ENCODE measurements at places on chromosomes 7 and 10.

DNA sequence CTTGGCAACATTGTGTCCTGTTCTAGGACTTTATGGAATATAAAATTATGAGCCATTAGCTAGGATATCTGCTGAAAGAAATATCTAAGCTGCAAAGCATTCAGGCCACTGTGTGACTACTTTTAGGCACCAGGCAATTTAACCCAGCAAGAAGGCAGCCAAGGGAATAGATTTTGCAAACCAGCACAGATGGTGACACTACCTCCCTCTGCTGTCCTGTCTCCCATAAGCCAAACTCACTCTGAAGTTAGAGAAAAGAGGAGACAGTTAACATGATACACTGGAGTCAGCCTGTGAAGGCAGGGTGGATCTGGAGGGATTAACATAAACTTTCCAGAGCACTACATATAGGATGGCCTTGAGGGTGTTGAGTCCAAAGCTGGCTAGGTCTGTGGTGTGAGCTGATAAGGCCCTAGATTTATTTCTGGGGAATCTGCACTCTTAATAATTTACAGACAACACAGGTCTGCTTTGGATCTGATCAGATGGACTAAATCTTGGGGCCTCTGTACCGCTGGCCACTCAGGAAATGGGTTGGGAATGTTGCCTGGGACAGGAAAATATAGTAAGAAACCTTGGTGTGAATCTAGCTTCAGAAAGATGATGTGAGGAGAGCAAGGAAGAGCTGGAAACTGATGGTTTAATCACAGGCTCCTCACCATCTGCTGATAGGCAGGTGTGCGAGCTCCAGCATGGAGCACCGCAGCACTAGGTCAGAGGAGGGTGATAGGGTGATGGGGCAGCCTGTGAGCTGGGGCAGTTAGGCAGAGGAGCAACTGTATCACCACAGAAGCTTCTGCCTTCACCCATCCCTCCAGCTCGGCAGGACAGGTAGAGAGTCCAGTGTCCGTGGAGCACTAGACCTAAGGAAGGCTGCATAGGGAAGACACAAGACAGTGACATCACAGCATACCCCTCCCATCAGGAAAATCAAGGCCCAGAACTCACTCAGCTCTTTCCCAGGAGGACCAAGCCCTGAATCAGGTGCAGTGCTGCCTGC, 229.9 kb upstream of the PRSS1 start:
- no peak for DNase-seq

DNA sequence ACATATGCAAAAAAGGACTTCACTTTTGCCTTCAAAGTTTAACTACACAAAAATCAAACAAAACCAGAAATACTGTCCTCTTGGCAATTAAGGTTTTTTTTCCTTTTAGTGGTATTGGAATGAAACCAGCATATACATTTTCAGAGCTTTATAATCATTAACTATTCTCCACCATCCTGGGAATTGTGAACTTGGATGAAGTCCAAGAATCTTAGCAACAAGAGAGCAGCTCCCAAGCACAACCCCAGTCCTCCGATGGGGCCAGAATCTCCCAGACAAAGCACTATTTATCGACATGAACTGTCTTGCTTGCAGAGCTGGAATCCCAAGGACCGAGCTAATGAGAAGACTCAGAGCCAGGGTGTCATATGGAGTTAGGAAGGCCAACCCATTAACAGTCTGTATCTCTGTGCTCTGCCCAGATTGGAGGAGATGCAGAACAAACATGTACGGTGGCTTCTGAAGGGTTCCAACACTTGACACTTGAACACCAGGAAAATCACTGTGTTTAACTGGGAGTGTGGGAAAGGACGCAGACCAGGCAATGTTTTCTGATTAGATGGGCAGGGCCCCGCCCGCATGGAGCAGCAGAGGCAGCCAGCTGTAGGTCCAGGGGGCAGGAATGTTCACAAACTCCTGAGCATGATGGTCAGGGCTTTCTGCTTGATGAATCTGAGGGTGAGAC, 35.5 kb downstream of the PPP1R3C start:
- no peak for DNase-seq

- DNase-seq, result no peak
Measured at GRCh38 chr7:117323305-117323850, 520 bp upstream of the WNT2 start.

DNA sequence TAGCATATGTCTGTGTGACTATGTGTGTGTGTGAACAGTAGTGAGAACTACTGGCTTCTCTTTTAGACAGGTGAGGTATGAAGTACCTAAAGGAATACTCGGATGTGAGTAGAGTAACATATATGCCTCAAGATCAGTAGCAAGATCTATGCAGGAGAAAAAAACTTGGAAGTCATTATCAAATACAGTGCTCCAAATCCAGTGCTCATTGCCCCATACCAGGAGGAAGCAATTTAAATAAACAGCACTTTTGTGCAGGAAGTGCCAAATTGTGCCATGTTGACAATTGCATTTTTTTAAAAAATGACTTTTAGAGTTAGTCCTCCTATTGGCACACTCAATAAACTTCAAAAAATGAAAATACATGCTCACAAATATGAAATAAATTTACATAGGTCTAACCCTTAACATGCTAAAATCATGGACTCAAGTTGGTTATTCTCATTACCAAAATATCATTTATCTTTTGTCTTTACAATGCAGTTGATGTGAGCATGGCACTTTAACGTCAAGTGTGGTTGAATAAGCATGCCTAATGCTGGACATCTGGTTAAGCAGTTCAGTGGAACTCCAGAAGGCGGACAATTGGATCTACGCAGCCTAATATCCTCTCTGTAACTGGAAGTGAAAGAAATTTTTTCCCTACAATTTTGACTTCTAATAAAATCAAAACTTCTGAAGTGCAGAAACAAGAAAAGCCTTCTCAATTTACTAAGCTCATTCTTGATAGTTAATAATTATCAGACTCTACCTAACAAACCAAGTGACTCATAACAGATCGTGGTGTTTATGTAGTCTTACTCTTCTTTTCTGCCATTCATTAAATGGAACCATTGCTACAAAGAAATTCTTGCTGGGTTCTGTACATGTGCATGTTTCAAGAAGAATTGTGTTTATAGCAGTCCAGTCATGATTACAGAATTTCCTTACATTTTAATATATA, 195.2 kb downstream of the MDFIC start:
- no peak for DNase-seq

- no peak for DNase-seq
Measured at GRCh38 chr7:102860351-102860811, 52.4 kb upstream of the LRRC17 start.

DNA sequence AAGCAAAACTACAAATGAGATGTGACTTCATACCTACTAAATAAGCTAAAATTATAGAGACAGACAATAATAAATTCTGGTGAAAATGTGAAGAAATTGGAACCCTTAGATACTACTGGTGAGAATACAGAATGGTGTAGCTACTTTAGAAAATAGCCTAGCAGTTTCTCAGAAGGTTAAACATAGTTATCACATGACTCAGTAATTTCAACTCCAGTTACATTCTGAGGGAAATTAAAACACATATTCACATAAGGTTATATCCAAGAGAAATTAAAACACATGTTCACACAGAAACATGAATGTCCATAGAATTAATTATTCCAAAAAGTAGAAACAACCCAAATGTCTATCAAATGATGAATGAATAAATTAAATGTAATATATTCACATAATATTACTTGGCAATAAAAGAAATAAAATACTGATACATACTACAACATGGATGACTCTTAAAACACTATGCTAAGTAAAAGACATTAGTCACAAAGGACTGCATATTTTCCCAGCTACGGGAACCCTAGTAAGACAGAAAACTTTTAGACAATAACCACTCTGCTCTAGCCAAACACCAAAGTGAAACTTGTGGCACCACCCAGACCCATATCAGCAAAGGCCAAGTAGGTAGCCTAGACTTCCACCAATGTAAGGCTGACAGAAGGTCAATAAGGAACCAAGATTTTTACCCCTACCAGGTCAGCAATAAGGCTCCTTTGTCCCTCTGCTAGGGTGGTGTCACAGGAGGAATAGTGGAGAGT, 25.1 kb downstream of the SLC25A40 start:
- no peak for DNase-seq

- DNase-seq, result no peak
Measured at GRCh38 chr10:1130226-1130625, 74.0 kb downstream of the WDR37 start.

- no peak for DNase-seq
Measured at GRCh38 chr7:103314852-103315251, 17.6 kb downstream of the PMPCB start.

DNA sequence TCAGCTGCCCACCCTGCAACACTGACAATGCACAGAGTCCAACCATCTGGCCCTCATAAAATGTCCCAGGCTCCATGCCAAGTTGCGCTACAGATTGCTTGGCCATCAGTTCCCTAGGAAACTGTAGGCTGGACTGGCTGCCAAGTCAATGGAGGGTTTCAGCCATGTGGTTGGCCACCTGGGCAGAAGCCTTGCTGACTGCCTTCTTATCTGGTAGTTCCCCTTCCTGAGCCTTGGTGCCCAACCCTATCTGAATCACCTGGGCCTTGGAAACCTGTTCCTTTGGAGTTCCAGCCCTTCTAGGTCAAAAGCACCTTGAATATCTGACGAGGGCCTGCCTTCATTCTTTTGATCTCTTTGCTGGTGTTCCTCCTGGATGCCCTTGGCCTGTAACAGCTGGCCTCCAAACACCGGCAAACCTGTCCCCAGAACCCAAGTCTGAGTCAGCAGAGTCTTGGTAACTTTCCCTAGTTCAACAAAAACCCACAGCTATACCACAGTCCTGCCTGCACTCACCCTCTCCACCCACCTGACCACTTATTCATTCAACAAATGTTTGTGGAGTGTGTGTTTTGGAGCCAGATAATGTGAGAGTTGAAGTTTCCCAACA, 37.4 kb upstream of the KDM7A start:
- no peak for DNase-seq

Measured in stimulated activated CD4-positive, alpha-beta T cell treated with anti-CD3 and anti-CD28 coated beads, Interleukin-4, amount 100 ng/mL, for 48 hours (primary cell).